ENCODE measurements at places on chromosomes 6 and 20.

GRCh38 chr20:57779401-57780003 lies 69.7 kb upstream of the PMEPA1 start:
- DNase-seq = no peak
- H3K36me3 ChIP-seq = no peaks in the 10 kb centered on the region
- H3K4me3 ChIP-seq = no peak overlapping the region

DNA sequence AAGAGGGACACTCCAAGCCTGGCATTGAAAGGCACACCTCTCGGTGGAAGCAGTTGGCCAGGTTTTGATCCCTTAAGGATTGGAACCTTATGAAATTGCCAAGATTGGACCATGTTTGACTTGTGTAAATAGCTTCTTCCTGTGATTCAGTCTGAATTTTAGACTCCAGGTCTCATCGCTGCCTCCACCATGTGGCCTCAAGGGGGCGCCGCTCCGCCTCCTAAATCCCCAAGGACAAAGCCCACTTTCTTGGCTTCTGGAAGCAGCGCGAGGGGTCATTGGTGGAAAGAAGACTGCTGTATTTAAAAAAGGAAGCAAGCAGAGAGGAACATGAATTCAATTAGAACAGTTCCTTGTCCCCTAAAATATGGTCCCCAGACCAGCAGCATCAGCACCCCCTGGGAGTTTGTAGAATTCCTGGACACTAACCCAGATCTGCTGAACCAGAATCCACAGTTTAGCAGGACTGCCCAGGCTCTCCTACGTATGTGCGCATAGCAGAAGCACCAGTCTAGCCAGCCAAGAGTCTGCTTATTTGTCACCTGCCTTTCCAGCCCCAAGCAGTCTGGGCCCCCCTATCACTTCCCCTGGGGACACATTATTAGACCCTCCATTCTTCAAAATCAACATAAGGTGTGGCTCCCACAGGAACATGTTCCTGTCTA lies 108.5 kb downstream of the LY86 start:
- no peak for DNase-seq
- peaks cover 16% of the 10 kb centered on the region for H3K27me3 ChIP-seq
- no peak overlapping the region for H3K4me3 ChIP-seq
- H3K27ac ChIP-seq = no peak overlapping the region

GRCh38 chr6:133871131-133871530 lies 17.8 kb upstream of the TCF21 start:
- H3K27me3 ChIP-seq = peaks cover 13% of the 10 kb centered on the region
- H3K4me3 ChIP-seq = no peak overlapping the region
- H3K4me1 ChIP-seq = no peaks in the 10 kb centered on the region
- no peaks in the 10 kb centered on the region for H3K36me3 ChIP-seq

DNA sequence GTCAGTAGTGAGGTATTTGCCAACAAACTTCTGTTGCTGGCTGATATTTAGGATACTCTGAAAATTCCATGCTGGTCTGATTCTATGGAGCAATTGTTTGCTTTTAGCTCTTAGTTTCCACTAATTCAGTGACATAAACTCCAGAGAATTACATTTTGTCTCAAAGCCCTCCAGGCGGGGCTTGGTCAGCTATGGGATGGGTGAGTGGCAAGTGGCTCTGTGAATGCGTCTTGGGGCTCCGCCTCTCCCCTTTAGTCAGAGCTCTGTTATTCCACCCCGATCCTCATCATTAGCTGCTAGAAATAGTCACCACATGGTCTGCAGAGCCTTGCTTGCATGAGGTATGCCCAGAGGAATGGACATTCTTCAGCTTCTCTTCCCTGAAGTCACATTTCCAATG lies 540.6 kb downstream of the QKI start:
- H3K27me3 ChIP-seq = peaks cover 9% of the 10 kb centered on the region
- H3K4me1 ChIP-seq = no peaks in the 10 kb centered on the region
- no peak for DNase-seq
- no peaks in the 10 kb centered on the region for H3K36me3 ChIP-seq
- no peak overlapping the region for H3K4me3 ChIP-seq

DNA sequence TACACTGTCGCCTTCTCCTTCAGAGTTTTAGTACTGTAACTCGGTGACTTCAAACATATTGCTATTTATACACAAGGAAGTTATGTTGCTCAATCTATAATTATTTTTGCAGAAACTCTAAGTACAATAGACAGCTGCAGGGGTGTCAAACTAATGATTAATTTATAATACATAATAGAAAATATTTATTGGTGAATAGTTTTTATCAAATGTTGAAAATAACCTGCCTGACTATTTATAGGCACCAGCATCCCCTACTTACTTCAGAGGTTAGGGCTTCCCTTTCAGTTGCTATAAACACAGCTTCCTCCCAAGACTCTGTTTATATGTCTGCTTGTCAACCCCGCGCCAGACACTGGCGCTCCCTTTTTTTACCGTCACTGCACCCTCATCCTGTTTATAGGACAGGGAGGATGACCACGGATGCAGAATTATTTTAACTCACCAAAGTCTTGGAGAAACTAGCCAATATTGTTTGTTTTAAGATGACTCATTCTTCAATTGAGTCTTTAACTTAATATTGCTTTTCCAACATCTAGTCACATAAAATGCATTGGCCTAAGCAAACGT lies 225.0 kb downstream of the ALDH8A1 start:
- H3K36me3 ChIP-seq = no peaks in the 10 kb centered on the region
- H3K27me3 ChIP-seq = peaks cover 26% of the 10 kb centered on the region
- no peaks in the 10 kb centered on the region for H3K4me1 ChIP-seq
- H3K4me3 ChIP-seq = no peak overlapping the region
- H3K27ac ChIP-seq = no peak overlapping the region
- DNase-seq = no peak

GRCh38 chr6:107862383-107862782 lies 38.3 kb upstream of the SCML4 start:
- peaks cover 8% of the 10 kb centered on the region for H3K27me3 ChIP-seq
- no peaks in the 10 kb centered on the region for H3K36me3 ChIP-seq
- no peak overlapping the region for H3K4me3 ChIP-seq

GRCh38 chr6:169638915-169639314 lies 62.9 kb downstream of the WDR27 start:
- no peaks in the 10 kb centered on the region for H3K27me3 ChIP-seq
- DNase-seq = no peak
- H3K4me3 ChIP-seq = no peak overlapping the region

- no peak overlapping the region for H3K27ac ChIP-seq
- H3K4me3 ChIP-seq = no peak overlapping the region
- H3K36me3 ChIP-seq = peaks cover 4% of the 10 kb centered on the region
- peaks cover 26% of the 10 kb centered on the region for H3K4me1 ChIP-seq
- DNase-seq = no peak
- peaks cover 33% of the 10 kb centered on the region for H3K27me3 ChIP-seq
These were observed 105.3 kb downstream of the EYA2 start for GRCh38 chr20:46999801-47000465.

GRCh38 chr6:10414756-10415616 lies at the start of gene TFAP2A:
TSS of gene TFAP2A (minus strand) at chr6:10415074. CDS start at chr6:10414991, 83 bp downstream.
- DNase-seq = no peak
- H3K27ac ChIP-seq = peak within 1 kb of the TSS; percentile 30
- H3K36me3 ChIP-seq = peaks cover 10% of the 10 kb centered on the region
- H3K4me3 ChIP-seq = peak within 1 kb of the TSS; percentile 84

DNA sequence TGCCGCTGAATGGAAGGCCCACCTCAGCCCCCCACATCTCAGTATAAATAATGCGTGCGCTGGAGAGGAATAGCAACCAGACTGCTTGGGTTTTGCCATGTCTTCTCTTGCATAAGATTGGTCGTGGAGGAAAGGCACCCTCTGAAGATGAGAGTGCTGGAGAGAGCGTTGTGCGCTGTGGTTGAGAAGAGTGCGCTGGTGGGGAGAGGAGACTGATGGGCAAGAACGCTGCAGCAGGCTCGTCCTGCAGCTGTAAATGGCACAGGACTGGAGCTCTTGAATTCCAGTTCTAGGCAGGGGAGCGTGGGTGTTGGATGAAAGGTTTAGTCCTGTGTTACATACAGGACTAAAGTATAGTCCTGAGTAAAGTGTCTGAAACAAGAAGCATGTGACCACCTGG lies 51.5 kb downstream of the RPRD1B start:
- DNase-seq = no peak
- no peaks in the 10 kb centered on the region for H3K27me3 ChIP-seq
- H3K4me1 ChIP-seq = no peaks in the 10 kb centered on the region

- H3K4me3 ChIP-seq = no peak overlapping the region
- peaks cover 22% of the 10 kb centered on the region for H3K4me1 ChIP-seq
- no peaks in the 10 kb centered on the region for H3K36me3 ChIP-seq
- no peak for DNase-seq
- H3K27me3 ChIP-seq = peaks cover 12% of the 10 kb centered on the region
These were observed 24.7 kb downstream of the ETV7 start for GRCh38 chr6:36362551-36363370.

GRCh38 chr6:130679684-130680083 lies 147.5 kb upstream of the SMLR1 start:
- no peak for DNase-seq
- peaks cover 5% of the 10 kb centered on the region for H3K27me3 ChIP-seq
- no peak overlapping the region for H3K4me3 ChIP-seq
- peaks cover 18% of the 10 kb centered on the region for H3K36me3 ChIP-seq

GRCh38 chr6:137705160-137706082 lies 161.6 kb upstream of the TNFAIP3 start:
- H3K4me1 ChIP-seq = peaks cover 78% of the 10 kb centered on the region
- peak overlapping the region; percentile 66 for H3K27ac ChIP-seq

DNA sequence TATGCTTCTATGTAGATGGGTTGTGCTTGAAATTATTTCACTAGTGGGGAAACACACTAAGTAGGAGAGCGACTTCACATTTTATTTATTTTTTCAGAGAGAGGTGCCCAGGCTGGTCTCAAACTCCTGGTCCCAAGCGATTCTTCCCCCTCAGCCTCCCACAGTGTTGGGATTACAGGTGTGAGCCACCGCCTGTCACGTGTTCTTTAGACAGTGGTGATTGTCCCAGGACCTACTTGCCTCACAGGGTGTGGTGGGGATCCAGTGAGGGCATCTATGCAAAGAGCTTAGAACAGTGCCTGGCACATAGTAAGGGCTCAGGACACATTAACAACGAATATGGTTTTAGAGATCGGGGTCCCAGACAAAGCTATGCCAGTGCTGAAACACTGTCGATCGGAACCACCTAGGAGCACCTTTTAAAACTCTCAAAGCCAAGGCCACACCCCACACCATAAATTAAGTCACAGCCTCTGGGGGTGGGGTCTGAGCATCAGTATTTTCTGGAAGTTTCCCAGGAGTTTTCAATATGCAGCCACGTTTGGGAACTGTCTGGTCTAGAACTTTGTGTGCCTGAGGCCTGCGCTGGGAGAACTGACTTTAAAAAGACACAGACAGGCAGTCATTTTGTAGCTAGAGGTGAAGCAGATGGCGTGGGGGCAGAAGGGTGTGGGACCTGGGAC lies 4.8 kb upstream of the BCAS4 start:
- DNase-seq = no peak
- no peak overlapping the region for H3K4me3 ChIP-seq
- peaks cover 11% of the 10 kb centered on the region for H3K4me1 ChIP-seq
- H3K27ac ChIP-seq = no peak overlapping the region

DNA sequence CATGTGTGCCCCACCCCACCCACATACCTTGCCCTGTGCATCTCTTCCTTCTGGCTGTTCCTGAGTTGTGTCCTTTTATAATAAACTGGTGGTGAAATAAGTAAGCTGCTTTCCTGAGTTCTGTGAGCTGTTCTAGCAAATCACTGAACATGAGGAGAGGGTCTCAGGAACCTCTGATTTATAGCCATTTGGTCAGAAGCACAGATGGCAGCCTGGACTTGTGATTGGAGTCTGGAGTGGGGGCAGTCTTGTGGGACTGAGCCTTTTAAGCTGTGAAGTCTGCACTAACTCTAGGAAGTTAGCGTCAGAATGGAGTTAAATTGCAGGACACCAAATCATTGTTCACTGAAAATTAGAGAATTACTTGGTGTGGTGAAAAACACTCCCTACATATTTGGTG lies 245.4 kb downstream of the LRFN2 start:
- no peak for DNase-seq
- H3K27me3 ChIP-seq = peaks cover 13% of the 10 kb centered on the region
- no peak overlapping the region for H3K4me3 ChIP-seq
- H3K27ac ChIP-seq = no peak overlapping the region
- H3K4me1 ChIP-seq = no peaks in the 10 kb centered on the region

- DNase-seq = no peak
- H3K4me3 ChIP-seq = no peak overlapping the region
- peaks cover 2% of the 10 kb centered on the region for H3K4me1 ChIP-seq
- peaks cover 1% of the 10 kb centered on the region for H3K27me3 ChIP-seq
These were observed 34.0 kb downstream of the KIAA1755 start for GRCh38 chr20:38226553-38226952.

GRCh38 chr20:25571817-25572216 lies 13.5 kb downstream of the NINL start:
- H3K27me3 ChIP-seq = no peaks in the 10 kb centered on the region
- no peak for DNase-seq
- H3K4me1 ChIP-seq = peaks cover 3% of the 10 kb centered on the region

DNA sequence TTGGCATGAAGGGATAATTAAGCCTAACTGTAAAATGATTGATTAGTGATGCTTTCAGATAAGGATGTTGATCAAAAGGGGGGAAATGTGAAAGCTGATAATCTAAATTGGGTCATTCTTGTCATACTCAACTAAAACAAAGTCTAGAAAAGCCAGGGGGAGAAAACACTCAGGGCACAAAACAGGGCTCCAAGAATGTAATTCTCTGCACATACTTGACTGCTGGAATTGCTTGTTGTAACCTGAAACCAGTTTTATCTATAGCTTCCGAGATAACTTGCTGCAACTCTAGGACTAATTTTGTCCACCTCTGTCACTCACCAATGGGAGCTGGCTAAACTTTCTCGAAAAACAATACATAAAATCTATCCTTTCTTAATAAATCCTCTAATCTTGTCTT lies 310.3 kb downstream of the CLVS2 start:
- H3K36me3 ChIP-seq = no peaks in the 10 kb centered on the region
- H3K4me1 ChIP-seq = no peaks in the 10 kb centered on the region
- no peak overlapping the region for H3K27ac ChIP-seq
- no peak for DNase-seq

GRCh38 chr6:139600919-139601475 lies 226.5 kb upstream of the CITED2 start:
- peaks cover 1% of the 10 kb centered on the region for H3K27me3 ChIP-seq
- H3K4me1 ChIP-seq = peaks cover 5% of the 10 kb centered on the region
- DNase-seq = no peak
- no peak overlapping the region for H3K4me3 ChIP-seq

DNA sequence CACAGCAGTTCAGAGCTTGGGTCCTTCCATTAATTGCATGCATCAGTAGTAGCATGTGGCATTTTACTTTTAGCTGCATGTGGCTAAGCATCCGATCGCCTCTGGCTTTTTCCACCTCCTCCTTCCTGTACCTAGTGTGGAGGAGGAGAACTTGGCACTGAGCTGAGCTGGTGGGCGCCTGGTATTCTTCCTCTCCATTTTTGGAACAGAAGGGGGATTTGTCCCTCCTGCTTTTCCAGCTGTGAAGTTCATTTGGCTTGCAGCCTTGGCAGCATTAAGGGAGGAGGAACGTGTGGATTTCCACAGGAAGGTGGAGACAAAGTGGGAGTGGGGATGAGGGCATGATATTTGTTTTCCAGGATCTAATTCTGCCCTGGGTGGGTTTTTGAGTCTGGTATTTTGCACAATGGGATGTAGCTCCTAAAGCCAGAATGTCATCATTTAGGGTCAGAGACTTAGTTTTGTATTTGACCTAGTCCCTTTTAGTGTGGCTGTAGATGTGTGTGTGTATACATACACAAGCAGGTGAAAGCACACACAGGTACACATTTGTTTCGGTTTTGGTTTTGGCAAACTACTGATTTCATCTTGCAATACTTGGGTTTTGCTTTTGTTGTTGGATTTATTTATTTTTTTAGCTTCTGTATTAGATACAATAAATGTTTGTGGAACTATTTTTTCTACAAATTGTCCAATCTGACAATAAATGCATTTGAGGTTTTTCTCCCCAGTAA lies 90.0 kb downstream of the SASH1 start:
- H3K4me1 ChIP-seq = no peaks in the 10 kb centered on the region
- no peak overlapping the region for H3K27ac ChIP-seq
- no peak overlapping the region for H3K4me3 ChIP-seq
- DNase-seq = no peak

GRCh38 chr20:6632187-6632586 lies 135.3 kb upstream of the BMP2 start:
- H3K4me3 ChIP-seq = no peak overlapping the region
- no peaks in the 10 kb centered on the region for H3K4me1 ChIP-seq
- DNase-seq = no peak
